ENCODE measurements at places on chromosomes 1 and 21.

DNA sequence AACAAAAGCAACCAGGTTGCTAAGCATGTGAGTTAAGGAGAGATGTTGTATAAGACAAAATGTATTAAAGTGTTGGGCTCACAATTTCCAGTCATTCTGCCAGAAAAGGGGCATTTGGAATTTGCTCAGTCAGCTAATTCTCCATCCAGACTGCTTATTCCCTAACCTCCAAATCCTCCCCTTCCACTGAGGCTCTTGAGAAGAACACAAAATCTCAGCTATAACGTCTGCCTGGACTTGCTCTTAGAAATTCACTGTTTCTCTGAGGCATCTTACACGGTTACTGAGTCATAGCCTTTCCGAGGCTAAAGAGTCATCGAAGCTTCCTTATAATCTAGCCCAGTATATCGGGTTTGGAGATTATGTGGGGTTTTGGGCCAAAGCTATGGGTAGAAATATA is 548.2 kb upstream of the ADGRL4 start:
- DNase-seq, result no peak

DNA sequence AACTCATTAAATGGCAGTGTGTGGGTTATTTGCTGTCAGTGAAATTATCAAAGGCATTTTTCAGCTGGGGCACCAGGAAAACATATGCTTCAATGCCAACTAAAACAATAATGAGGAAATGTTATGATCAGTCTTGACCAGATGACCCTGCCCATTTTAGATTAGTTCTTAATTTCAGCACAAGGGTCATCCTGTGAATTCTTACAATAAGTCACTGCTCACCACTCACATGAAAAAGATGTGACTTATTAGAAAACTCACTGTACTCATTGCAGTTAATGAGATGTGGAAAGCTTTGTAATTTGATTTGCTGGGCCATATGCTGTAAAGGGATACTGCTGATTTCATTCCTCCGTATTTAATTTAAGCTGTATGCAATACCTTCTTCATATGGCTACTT is 178.5 kb upstream of the LMO4 start:
- DNase-seq, result no peak

DNA sequence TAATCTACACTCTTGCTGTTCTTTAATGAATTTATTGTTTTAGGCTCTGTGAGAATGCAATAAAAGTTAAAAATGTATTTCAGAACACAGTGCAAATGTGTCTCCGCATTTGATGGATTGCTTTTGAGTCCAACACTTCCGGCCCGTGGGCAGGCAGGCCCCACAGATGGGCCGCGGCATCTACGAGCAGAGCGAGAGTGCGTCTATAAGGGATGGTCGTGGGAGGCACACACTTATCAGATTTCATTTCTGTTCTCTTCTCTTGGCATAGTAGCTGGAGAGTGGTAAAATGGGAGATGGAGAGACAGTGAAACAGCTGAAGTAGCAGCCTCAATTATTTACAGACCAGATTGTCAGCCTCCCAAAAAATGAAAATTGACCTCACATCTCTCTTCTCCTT is 134.2 kb downstream of the NAV1 start:
- no peak for DNase-seq

DNA sequence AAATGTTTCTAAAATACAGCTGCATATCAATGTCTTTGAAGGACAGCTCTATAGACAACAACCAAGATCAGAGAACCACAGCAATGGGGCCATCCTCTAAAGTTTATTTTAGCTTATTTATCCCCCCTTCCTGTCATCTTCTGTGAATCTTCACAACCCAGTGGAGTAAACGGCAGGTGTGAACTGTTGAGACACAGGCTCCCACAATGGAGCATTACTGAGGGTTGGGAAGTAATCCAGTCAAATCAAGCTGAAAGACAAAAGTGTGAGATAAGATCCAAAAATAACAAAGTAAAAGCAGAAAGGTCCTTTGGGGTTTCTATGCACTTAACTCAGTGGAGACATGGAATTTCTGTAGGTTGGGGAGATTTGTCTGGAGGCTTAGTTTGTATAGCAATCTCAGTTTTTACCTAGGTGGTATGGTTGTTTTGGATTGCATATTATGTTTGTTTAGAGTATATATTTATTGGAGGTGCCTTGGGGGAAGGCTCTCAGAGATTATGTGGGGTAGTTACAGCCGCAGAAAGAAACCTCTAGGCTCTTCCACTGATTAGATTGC is 286.9 kb upstream of the ADGRL2 start:
- DNase-seq, result no peak

GRCh38 chr1:33152685-33153432 is 29.0 kb downstream of the TRIM62 start:
- DNase-seq, result peak; percentile 66

- DNase-seq, result no peak
Observed at GRCh38 chr1:248793592-248793991, 32.1 kb downstream of the SH3BP5L start.

GRCh38 chr1:68314151-68314780 is 81.9 kb upstream of the WLS start:
- no peak for DNase-seq

DNA sequence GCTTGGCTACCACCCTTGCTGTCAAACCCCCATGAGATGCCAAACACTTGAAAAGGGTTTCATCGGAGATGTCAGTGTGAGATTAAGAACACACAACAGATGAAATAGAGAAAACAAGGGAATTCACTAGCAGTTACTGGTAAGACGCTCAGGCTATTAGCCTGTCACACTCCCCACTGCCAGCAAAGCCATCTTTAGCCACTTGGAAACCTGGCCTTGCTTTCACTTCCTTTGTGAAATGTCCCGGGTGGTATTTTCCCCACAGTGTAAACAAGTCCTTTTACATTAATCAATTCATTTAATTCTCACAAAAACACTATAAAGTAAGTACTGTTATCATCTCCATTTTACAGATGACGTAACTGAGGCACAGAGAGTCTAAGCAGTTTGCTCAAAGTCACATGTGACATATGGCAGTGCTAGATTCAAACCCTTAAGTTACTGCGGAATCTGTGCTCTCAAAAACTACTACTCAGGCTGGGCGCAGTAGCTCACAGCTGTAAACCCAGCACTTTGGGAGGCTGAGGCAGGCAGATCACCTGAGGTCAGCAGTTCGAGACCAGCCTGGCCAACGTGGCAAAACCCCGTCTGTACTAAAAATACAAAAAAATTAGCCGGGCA is 32.7 kb upstream of the KHDRBS1 start:
- no peak for DNase-seq

GRCh38 chr1:226634611-226635246 is 86.2 kb downstream of the STUM start:
- no peak for DNase-seq

GRCh38 chr1:202664083-202664482 is 46.2 kb downstream of the SYT2 start:
- no peak for DNase-seq

DNA sequence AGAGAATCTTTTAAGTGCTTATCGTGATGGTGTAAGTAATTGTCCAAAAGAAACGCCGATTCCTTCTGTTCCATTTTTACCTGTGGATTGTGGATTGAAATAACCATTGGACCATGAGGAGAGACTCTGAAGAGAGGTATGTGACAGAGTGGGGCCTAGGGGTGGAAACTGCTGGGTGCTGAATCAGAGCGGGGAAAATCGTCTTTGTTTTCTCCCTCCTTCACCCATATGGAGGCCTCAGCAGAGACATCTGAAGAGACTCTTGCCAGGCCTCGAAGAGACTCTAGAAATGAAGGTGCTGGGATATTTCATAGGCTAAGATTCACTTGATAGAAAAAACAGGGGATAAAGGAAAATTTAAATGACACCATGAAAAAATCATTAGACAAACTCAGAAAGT is 1327.0 kb downstream of the BRINP3 start:
- no peak for DNase-seq

GRCh38 chr1:24236789-24237371 is 49.8 kb upstream of the IFNLR1 start:
- no peak for DNase-seq

- no peak for DNase-seq
Observed at GRCh38 chr1:168088511-168089325, 48.0 kb downstream of the GPR161 start.

GRCh38 chr1:119108988-119109387 is 31.5 kb downstream of the WARS2 start:
- no peak for DNase-seq

- DNase-seq, result no peak
Observed at GRCh38 chr1:118123116-118123839, 61.8 kb downstream of the SPAG17 start.

DNA sequence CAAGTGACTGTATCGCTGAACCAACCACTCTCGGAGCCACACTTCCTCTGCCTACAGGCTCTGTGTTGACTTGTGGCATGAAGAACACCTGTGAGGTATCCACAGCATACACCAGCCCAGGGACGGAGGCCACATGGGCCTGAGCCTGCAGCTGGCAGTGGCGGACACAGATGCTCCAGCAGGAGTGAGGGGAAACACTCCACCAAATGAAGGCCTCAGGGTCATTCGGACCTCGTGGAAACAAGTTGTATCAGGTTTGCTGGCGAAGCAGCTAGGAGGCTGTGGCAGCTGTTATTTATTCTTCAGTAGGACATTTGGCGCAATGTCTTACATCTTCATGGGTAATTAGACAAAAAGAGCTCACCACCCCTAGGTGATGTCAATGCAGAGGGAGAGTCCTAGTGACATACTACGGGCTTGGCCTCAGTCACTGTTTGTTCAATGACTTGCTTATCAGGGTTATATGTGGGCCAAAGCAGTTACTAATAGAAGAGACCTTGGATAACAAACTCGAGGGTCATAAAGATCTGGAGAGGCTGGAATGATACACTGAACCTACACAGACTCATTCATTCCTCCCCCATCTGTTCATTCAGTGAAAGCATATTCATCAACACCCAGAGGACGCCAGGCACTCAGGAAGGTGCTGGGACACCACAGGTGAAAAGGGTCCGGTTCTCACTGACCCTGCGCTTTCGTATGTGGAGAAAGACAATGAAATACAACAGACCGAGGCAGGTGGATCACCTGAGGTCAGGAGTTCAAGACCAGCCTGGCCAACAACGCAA is 11.6 kb upstream of the ETS2 start:
- DNase-seq, result no peak

DNA sequence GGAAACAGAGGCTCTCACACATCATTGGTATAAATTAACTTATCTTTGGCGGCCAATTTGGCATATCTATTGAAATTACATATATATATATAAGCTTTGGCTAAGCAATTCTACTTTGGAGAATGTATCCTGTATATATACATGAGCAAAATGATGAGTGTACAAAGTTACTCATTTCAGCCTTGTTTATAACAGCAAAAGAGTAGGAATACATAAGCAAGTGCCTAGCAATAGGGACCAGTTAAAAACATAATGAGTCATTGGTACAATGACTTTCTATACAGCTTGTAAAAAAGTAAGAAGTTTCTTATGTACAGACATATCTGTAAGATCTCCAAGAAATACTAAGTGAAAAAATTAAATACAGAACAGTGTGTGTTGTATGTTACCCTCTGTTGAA is 190.8 kb downstream of the LTN1 start:
- no peak for DNase-seq

- no peak for DNase-seq
Observed at GRCh38 chr1:89837036-89837481, 16.2 kb downstream of the LRRC8D start.

GRCh38 chr1:3891329-3891865 is 8.7 kb downstream of the C1orf174 start:
- DNase-seq, result no peak

DNA sequence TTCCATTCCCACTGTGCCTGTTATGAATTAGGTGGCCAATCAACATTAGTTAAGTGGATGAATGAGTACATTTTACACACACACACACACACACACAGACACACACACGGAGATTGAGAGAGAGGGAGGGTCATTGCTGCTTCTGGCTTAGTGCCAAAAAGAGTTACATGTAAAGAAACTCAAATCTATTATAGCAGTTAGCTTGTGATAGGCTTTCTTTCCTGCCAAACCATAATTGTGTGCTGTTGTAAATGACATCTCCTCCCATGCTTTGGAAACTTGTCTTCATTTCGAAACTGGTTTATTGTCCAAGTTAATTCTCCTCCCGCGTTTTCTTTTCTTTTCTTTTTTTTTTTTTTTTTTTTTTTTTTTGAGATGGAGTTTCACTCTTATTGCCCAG is 1.4 kb upstream of the MT1HL1 start:
- no peak for DNase-seq

DNA sequence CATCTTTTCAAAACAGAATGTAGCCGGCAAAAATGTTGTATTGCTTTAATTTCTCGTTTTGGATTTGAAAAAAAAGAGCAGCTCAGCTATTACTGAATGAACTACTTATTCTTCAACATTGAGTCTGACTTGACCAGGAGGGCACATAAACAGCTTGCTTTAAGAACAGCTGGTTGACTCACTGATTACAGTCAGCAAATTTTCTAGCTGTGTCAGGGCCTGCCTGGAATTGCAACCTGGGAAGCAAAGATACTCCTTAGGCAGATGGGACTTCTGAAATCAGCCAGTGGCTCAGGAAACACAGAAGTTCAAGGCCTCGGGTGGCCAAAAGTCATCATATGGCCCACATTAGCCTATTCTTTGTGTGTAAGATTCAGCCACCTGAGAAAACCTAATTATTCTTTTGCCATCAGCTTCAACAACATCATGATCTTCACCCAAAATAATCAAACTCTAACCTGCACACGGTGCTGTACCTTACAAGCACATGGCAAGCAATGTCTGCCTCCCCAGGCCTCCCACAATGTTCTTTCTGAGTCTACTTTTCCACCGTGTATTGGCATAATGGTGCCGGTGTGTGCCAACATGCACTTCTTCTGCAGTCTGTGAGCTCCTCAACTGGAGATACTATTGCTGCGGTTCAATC is 307.2 kb downstream of the HHIPL2 start:
- DNase-seq, result no peak

GRCh38 chr1:194535369-194535768 is 1349.0 kb upstream of the B3GALT2 start:
- no peak for DNase-seq

DNA sequence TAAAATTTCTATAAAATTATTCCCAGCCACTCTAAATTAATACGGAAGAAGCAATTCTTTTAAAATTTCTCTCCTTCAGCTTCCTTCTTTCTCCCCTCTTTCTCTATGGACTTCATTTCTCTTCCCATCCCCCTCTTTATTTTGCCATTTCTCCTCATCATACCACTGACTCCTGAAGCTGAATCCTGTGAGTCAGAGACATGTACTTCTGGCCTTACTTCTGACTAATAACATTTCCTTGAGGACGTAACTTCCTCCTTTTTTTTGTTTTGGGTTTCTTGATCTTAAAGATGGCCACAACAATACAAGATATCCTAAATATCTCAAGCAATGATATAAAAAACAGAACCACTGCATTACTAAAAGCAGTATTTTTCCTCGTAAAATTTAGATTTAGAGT is 63.6 kb upstream of the DENND1B start:
- no peak for DNase-seq

DNA sequence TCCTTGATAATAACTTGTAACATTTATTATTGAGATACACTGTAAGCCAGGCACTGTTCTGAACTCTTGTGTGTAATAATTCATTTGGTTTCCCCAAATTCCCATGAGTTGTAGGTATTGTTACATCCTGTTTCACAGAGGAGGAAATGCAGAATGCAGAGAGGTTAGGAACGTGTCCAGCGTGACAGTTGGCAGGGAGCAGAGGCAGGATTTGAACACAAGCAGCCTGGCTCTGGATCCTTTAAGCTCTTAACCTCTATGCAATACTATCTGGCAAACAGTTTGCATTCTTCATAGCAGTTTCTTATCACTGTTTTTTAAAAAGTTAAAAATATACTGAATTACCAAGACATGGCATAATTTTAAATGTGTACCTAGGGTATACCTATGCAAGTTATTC is 30.5 kb downstream of the EEIG2 start:
- no peak for DNase-seq

Measured in hippocampal formation (tissue), 2 donors.